Endodermal cell (in vitro differentiated cells): ENCODE measurements at places on chromosomes 3 and 15. TPM values are rescaled to one million over a fixed set of nuclear protein-coding genes. Genes with fewer than 3 reads are reported as not detected.

The PDZRN3 gene
- total RNA-seq: 10.4 and 14.4 TPM in 2 replicates

DNA sequence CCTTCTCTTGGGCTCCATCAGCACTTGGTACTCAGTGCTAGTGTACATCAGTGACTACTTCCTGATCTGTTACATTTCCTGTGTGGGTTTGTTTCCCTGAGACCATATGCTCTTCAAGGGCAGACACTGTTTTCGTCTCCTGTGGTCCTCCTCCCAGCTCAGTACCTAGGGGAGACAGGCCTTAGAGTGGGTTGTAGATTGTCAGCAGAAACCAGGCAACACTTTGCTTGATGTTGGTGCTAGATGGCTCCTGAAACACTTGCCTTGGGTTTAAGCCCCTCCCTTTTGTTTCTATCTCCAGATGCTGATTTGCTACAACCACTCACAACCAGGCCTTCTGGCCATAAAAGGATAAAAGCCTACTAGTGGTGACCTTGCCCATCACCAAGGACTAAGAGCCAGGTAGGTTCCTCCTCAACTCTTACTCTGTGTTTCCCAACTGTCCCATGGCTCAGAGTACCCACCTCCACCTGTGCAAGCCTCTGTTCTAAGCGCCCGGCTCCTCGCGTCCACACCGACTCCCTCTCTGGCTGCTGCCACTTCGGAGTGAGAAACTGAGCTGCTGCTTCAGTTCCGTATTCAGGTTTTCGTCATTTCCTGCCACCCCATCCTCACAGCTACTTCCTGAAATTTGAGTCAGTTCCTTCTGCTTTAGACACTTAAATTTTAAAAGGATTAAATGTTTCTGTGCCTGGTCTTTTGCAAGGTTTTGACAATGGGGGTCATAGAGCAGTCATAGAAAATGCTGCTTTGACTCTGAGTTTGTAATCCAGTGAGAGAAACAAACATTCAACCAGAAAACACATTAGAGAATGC, at the start of gene HCLS1:
Gene HCLS1, minus strand, starts transcription at position 548 of the 816 bp plus-strand sequence. CDS start 2,556 bp downstream, outside the sequence.
- H3K27me3 ChIP-seq: no peaks in the 10 kb centered on the region
- no peak within 1 kb of the TSS for H3K27ac ChIP-seq
- no peak for DNase-seq
- no peak within 1 kb of the TSS for H3K4me3 ChIP-seq
- peaks cover 28% of the 10 kb centered on the region for H3K36me3 ChIP-seq

DNA sequence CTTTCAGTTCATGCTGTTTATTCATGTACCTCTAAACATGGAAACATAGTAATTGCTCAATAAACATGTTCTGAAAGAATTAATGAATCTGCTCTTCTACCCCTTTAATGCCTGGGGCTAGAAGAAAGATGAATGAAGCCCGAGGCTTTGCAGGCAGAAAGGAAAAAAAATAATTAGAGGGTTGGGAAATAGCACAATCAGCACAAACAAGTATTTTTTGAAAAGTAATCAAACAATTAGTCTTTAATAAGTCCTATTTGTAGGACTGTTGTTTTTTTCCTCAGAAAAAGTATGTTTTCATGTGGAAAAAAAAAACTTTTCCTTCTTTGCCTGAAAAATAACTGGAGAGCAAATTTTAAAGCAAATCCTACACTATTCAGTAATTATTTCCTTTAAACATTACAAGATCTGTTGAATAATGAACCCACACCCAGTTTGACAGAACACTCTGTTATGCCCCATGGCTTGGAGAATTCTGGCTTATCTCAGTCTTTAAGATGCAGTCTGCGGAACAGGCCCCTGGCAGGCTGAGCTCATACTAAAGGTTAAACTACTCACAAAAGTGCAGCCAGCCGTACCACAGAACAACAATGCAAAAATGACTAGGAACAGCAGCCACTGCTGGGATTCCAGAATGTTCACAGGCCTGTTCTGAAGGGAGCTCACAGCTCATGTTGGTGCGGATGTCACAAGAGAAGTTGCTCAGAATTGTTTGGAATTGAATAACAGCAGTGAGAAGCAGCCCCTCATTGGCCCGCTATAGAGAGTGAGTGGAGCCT, 79.2 kb downstream of the ABI3BP start:
- no peak overlapping the region for H3K4me3 ChIP-seq
- no peaks in the 10 kb centered on the region for H3K36me3 ChIP-seq
- no peaks in the 10 kb centered on the region for H3K27me3 ChIP-seq
- DNase-seq: no peak

DNA sequence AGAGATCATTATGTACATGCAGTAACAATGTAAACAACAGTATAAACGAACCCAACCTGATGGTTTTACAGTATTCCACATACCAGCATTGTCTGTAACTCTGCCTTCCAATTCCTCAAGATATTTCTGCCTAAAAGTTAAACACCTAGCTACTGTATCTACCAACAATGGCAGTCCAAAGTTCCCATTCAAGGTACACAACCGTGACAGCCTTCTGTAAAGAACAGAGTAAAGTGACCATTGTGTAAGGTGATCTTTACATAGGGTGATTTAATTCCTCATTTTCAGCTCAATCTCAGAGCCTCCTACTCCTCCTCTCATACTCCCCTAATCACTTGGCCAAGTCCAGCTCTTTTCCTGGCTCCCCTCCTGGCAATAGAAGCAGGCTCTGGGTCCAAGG, 10.4 kb downstream of the SECISBP2L start:
- no peak overlapping the region for H3K27ac ChIP-seq
- H3K4me3 ChIP-seq: no peak overlapping the region
- peaks cover 46% of the 10 kb centered on the region for H3K36me3 ChIP-seq
- no peak for DNase-seq
- H3K27me3 ChIP-seq: no peaks in the 10 kb centered on the region
- peaks cover 7% of the 10 kb centered on the region for H3K4me1 ChIP-seq

DNA sequence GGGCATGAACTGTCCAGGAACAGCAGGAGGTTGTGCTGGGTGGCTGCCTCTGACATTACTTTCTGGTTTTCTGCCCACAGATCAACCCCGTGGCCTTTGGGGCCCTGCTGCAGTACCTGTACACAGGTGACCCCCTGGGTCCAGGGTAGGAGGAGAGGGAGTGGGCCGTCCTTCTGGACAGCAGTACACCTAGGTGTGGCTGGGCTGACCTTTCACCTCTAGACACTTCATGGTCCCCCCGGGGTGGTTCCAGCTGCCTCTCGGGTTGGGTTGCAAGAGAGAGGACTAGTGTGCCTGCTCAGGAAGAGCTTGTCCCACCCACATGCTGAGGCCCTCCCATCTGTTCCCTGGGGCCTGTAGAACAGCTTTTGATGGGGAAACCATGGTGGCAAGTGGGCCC, 3.7 kb downstream of the ABTB1 start:
- H3K36me3 ChIP-seq: no peaks in the 10 kb centered on the region
- no peak overlapping the region for H3K4me3 ChIP-seq
- peak; percentile 20 for DNase-seq
- H3K4me1 ChIP-seq: no peaks in the 10 kb centered on the region
- H3K27ac ChIP-seq: no peak overlapping the region
- H3K27me3 ChIP-seq: peaks cover 8% of the 10 kb centered on the region

GRCh38 chr15:41904541-41905005, 10.7 kb upstream of the SPTBN5 start:
- H3K27me3 ChIP-seq: no peaks in the 10 kb centered on the region
- H3K4me3 ChIP-seq: no peak overlapping the region
- H3K27ac ChIP-seq: no peak overlapping the region
- DNase-seq: peak; percentile 93
- H3K4me1 ChIP-seq: no peaks in the 10 kb centered on the region

The PROK2 gene
- not detected in 3 replicates for total RNA-seq

DNA sequence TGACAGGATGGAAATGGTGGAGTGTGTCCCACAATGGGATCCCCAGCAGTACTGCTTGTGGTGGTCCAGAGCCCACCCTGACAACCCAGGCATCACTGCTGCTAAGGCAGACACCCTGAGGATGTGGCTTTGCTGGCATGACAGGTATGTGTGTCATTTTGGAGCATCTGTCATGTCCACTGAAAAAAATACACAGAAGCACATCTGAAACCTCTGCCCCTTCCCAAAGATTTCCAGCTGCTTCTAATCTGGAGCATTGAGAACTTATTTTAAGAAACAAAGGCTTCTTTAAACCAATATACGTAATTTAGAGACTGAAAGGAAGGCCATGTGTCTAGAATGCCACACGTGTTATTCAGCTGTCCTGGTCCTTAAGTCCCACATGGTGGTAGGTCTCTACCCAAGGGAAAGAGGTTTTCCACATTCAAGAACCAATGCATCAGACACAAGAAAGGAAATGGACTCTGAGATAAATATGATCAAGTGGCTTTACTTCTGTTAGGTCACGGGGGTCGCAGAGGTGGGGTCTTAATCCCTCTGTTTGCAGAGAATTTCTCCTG, 88.3 kb downstream of the PDZRN3 start:
- H3K36me3 ChIP-seq: peaks cover 12% of the 10 kb centered on the region
- H3K27me3 ChIP-seq: no peaks in the 10 kb centered on the region
- H3K4me1 ChIP-seq: no peaks in the 10 kb centered on the region
- no peak for DNase-seq
- H3K27ac ChIP-seq: no peak overlapping the region
- H3K4me3 ChIP-seq: no peak overlapping the region

- H3K27ac ChIP-seq: no peak overlapping the region
- peaks cover 8% of the 10 kb centered on the region for H3K27me3 ChIP-seq
- DNase-seq: peak; percentile 81
These were observed 107.1 kb upstream of the ICE2 start for GRCh38 chr15:60585743-60586708.

- H3K4me1 ChIP-seq: peaks cover 6% of the 10 kb centered on the region
- no peaks in the 10 kb centered on the region for H3K36me3 ChIP-seq
- no peak overlapping the region for H3K4me3 ChIP-seq
- no peak overlapping the region for H3K27ac ChIP-seq
- DNase-seq: no peak
These were observed 33.0 kb downstream of the TRIM42 start for GRCh38 chr3:140710711-140711389.

GRCh38 chr3:20288050-20288449, 102.0 kb upstream of the SGO1 start:
- H3K27ac ChIP-seq: no peak overlapping the region
- DNase-seq: peak; percentile 58
- H3K4me3 ChIP-seq: peak overlapping the region; percentile 1
- no peaks in the 10 kb centered on the region for H3K27me3 ChIP-seq

GRCh38 chr3:130831719-130832400, 62.0 kb upstream of the ATP2C1 start:
- H3K27me3 ChIP-seq: no peaks in the 10 kb centered on the region
- no peak overlapping the region for H3K4me3 ChIP-seq
- no peaks in the 10 kb centered on the region for H3K4me1 ChIP-seq

DNA sequence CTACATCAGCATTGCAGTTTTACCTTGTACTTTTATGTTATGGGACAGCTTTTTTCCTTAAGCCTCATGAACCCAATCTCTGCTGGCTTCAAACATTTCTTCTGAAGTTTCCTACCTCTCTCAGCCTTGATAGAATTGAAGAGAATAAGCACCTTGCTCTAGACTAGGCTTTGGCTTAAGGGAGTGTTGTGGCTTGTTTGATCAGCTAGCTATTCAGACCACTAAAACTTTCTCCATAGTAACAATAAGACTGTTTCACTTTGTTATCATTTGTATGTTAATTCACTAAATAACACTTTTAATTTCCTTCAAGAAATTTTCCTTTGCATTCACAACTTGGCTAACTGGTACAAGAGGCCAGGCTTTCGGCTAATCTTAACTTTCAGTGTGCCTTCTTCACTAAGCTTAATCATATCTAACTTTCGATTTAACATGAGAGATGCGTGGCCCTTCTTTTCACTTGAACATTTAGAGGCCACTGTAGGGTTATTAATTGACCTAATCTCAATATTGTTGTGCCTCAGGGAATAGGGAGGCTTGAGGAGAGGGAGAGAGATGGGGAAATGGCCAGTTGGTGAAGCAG, 8.1 kb upstream of the TIGIT start:
- DNase-seq: no peak
- H3K4me1 ChIP-seq: no peaks in the 10 kb centered on the region
- no peaks in the 10 kb centered on the region for H3K36me3 ChIP-seq
- H3K27me3 ChIP-seq: no peaks in the 10 kb centered on the region
- no peak overlapping the region for H3K27ac ChIP-seq

The CD80 gene
- total RNA-seq: 2.5 TPM in 2 replicates

The SERPINI2 gene
- 0.45 TPM in 1 of 2 replicates, not detected in the other for total RNA-seq

The SLC22A13 gene
- 0.13 and 0.16 TPM in 2 replicates for total RNA-seq

DNA sequence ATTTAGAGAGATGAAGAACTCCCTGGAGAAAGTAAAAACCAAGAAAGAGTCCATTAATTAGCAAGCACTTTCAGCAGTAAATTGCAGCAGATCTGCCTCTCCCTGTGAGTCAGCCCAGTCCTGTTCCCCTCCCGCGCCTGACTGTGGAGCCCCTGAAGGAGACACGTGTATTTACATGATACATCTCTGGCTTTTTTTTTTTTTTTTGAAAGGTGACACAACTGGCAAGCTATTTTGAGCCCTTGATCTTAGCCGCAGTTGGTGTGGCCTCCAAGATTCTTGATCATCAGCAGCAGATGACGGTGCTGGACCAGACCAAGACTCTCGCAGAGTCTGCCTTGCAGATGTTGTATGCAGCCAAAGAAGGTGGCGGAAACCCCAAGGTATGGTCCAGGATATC, 271.8 kb upstream of the TPM1 start:
- H3K27me3 ChIP-seq: no peaks in the 10 kb centered on the region
- DNase-seq: no peak
- H3K27ac ChIP-seq: no peak overlapping the region
- no peak overlapping the region for H3K4me3 ChIP-seq

The MINAR1 gene
- total RNA-seq: 0.42 to 1.2 TPM (median 1.2 TPM) in 3 replicates

- DNase-seq: peak; percentile 68
- peaks cover 10% of the 10 kb centered on the region for H3K4me1 ChIP-seq
- H3K27ac ChIP-seq: peak overlapping the region; percentile 38
- no peak overlapping the region for H3K4me3 ChIP-seq
- no peaks in the 10 kb centered on the region for H3K27me3 ChIP-seq
These were observed 30.3 kb upstream of the HHATL start for GRCh38 chr3:42732829-42733459.

The WDR93 gene
- total RNA-seq: 0.24 to 0.40 TPM (median 0.36 TPM) in 3 replicates

DNA sequence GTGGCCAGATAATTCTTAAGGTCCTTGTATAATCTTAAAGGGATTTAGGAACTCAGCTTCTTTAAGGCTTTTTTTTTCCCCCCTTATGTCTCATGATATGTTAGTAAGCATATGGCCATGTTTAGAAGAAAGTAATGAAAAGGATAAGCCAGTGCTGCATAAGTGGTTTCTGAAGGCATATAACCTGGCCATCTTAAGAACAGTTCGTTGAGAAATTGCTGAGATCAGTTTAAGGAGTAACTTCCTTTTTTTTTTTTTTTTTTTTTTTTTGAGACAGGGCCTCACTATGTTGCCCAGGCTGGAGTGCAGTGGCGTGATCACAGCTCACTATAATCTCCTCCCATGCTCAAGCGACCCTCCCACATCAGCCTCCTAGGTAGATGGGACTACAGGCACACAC, 51.7 kb downstream of the UBE2E2 start:
- no peak for DNase-seq
- no peaks in the 10 kb centered on the region for H3K4me1 ChIP-seq
- H3K27ac ChIP-seq: no peak overlapping the region
- no peaks in the 10 kb centered on the region for H3K36me3 ChIP-seq
- H3K27me3 ChIP-seq: no peaks in the 10 kb centered on the region

The TMEM40 gene
- not detected in 3 replicates for total RNA-seq
